ENCODE measurements at places on chromosomes 3 and 15.
A peak's percentile ranks its signal among the peaks of the same experiment; 100 is the strongest.

DNA sequence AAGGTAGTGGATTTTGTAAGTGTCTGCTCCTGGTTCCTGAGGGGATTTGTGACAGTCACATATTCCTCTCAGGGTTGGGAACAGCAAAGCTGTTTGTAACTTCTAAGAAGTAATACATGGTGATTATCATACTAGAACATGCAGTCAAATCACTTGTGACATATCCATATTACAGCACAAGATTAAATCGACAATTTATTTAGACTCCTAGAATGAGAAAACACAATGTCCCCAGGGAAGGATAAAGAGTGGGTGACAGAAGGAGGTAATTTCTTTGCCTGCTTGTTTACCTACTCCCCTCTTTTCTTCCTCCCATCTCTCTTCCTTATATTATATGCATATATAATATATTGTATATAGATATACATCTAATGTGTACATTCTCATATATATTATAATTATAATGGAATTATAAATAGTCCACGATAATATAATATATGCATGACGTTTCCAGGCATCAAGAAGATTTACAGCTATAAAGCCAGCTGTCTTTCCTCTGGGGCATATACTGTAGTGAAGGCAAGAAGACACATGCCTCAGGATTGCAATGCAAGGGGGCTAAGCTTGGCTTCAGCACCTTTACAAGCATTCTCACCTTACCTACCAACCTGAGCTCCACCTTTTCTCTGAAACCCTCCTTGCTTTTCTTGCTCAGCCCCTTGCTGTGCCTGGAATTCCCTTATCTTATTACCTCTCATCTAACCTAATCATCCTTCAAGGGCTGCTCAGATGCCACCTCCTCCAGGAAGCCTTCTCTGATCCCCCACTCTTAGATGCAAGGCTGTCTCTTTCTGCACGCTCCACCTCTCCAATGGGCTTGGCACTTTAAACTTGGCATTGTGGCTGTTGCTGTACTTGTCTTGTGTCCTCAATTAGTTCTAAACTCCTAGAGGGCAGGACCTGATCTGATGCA lies 73.1 kb upstream of the PIAS1 start:
- no peak for DNase-seq

DNA sequence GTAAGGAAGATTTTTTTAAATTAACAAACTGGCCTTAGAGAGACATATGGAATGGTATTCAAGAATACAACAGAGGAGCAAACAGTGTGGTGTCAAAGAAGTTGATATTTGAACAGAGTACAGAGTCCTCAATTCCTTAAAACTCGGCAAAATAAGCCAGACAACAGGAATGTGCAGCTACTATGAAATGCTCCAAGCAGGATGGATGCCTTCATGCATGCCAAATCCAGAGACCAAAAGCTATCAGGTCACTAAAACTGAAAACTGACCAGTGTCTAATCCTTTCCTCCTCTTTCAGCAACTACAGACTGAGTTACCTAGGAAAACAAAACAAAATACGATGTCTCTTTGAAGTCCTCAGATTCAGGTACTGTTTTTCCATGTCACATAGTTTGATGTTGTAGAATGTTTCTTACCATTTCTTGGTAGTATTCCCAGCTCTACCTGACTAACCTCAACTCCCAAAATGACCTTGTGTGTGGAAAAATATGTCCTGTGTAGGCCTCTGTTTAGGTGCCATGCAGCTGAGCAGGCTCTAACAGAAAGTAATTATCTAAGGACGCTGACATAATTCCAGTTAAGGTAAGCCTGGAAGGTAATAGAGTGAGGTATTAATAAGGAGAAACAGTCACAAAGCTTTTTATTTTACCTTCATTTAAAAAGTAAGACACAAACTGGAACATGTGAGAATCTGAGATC lies 46.9 kb downstream of the TBL1XR1 start:
- DNase-seq: no peak

GRCh38 chr15:50250760-50251394 lies 14.6 kb downstream of the HDC start:
- DNase-seq: no peak

GRCh38 chr3:16382845-16383244 lies 117.8 kb downstream of the OXNAD1 start:
- no peak for DNase-seq

DNA sequence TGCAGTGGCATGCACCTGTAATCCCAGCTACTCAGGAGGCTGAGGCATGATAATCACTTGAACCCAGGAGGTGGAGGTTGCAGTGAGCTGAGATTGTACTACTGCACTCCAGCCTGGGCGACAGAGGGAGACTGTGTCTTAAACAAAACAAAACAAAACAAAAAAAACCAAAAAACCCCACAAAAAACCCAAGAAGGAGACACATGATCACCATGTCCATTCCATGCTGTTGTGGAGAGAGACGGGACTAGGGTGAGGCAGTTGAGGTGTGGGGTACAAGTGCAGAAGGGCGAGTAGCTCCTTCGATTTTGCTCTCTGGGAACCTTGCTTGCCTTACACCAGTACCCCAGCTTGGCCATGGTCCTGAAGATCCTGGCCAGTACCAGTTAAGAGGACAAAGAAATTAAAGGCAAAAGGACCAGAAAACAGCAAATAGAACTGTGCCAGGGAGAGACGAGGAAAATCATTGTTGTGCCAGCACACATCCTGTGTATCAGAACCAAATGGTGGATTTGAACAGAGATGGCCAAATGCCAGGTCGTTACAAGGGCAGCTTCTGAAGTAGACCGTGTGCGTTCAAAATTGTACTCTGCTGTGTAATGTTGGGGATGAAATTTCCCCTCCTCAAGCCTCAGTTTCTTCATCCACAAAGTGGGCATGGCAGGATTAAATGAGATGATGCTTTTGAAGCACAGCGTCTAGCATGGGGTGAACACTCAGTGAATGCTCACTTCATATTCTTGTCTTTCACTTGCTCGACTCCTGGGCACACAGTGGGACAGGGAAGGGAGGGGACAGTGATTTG lies 42.9 kb upstream of the CTSH start:
- no peak for DNase-seq

- no peak for DNase-seq
Measured at GRCh38 chr3:15977598-15978232, 179.9 kb upstream of the ANKRD28 start.

- peak; percentile 13 for DNase-seq
Measured at GRCh38 chr3:149224736-149225594, 3.3 kb upstream of the CP start.

- DNase-seq: no peak
Measured at GRCh38 chr3:171480526-171480925, 20.3 kb upstream of the TNIK start.

- DNase-seq: no peak
Measured at GRCh38 chr15:68232449-68232848, 2.9 kb upstream of the CLN6 start.

DNA sequence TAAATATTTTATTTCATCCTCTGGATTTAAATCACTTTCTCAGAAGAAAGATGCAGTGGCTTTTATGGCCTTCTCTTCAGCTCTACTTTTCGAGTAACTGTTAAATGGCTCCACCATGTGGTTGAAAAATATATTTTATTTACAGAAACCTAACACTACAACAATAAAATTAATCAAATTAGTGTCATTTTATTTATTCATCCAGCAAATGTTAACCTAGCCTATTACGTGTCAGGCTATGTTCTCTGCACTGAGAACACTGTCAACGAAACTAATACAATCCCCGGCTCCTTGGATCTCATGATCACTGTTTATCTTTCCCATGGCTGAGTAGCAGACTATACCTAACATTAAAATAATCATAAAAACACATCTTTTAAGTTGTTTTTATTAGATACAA lies 148.0 kb upstream of the OSTN start:
- DNase-seq: peak; percentile 38

DNA sequence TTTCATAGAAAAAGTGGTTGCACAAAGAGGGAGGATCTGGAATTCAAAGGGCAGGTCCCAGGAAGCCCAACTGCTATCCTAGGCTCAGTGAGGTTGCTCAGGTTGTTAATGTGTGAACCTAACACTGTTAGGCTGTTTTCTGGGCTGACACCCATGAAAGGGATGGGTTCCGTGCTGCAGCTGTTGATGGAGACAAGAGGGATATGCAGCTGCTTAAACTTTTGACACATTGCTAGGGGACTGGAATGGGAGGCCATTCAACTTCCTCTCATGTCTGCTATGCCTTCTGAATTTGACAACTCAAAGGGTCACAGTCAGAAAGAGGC lies 198.0 kb upstream of the NR2E3 start:
- DNase-seq: no peak

GRCh38 chr3:141413801-141414689 lies 45.7 kb downstream of the ZBTB38 start:
- no peak for DNase-seq

- no peak for DNase-seq
Measured at GRCh38 chr3:67018105-67018788, 20.1 kb downstream of the KBTBD8 start.

- DNase-seq: no peak
Measured at GRCh38 chr3:62265528-62265927, 107.8 kb downstream of the FEZF2 start.

DNA sequence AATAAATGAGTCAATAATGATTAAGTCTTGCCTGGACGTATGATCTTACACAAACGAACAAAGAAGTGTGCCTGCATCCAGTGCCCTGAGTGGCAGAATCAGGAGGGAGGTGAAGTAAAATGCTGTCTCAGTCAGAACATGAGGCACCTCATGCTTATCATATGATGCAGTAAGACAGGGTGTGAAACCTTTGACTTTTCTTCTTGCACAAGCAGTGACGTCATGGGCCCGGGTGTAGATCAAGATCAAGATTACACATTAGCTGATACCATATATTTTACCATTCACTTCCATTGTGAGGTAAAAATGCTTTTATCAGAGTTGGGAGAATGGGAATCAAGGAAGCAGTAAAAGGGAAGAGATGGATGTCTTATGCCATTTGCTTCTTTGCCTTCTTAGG lies 291.6 kb upstream of the PLSCR5 start:
- no peak for DNase-seq

DNA sequence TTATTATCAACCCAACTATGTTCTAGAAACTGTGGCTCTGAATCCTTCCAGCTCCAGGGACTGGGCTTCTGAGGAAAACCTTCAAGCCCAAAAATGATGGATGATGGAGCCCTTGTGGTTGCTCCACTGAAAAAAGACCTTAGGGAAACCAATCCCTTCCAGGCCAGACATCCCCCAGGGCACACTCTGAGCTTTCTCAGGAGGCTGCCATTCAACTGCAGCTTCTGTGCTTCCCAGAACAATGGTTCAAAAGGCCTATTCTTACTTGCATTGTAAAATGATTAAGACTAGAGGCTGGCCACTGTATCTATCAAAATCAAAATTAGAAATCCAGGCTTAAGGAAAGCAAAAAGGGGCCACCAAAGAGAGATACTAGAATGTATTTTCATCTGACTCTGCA lies 27.3 kb downstream of the EID1 start:
- no peak for DNase-seq

DNA sequence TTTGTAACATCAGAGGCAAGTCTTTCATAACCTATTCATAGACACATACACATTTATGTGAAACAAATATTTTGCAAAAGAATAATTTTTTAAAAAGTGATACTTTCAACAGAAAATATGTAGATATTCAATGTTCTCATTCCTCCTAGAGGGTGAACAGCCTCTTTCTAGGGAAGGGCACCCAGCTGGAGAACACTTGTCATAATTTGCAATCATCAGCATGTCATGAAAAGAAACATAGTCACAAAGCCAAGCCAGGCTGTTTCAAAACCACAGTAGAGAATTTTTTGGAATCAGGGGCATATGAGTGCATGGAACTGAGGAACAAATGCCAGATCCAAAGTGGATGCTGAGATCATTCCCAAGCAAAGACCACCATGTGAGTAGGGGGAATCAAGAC lies 406.9 kb upstream of the ADAMTS9 start:
- DNase-seq: no peak

DNA sequence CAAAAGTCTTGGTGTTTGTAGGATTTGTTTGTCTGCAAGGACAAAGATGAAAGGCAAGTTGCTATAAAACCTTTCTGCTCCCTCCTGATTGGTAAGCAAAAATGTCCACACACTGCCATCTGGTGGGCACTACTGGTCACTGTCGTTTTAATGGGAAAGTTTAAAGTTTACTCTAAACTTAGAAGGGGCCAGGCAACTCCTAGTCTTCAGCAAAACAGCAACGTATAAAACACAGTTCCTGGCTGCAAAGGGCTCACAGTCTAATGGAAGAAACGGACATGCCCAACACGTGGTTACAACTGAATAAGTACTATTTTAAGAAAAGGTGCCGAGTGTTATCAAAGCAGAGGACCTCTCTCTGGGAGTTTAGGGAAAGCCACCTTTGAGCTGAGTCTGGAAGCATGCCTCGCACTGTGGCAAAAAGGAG lies 23.7 kb upstream of the TPRG1 start:
- peak; percentile 69 for DNase-seq

GRCh38 chr3:37923569-37924040 lies 61.9 kb downstream of the CTDSPL start:
- no peak for DNase-seq

DNA sequence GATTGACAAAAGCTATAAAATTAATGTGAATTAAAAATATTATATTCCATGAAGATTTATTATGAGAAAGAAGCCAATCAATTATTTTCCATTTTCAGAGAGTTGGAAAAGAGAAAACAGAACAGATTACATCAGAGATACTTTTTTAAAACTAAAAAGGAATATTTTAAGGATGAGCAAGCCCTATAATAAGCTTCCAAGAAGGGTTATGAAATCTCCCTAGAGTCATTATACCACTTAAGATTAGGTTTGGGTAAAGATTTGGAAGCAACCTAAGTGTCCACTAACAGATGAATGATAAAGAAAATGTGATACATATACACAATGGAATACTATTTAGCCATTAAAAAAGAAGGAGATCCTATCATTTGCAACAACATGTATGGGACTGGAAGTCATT lies 51.6 kb upstream of the FSIP1 start:
- DNase-seq: no peak

DNA sequence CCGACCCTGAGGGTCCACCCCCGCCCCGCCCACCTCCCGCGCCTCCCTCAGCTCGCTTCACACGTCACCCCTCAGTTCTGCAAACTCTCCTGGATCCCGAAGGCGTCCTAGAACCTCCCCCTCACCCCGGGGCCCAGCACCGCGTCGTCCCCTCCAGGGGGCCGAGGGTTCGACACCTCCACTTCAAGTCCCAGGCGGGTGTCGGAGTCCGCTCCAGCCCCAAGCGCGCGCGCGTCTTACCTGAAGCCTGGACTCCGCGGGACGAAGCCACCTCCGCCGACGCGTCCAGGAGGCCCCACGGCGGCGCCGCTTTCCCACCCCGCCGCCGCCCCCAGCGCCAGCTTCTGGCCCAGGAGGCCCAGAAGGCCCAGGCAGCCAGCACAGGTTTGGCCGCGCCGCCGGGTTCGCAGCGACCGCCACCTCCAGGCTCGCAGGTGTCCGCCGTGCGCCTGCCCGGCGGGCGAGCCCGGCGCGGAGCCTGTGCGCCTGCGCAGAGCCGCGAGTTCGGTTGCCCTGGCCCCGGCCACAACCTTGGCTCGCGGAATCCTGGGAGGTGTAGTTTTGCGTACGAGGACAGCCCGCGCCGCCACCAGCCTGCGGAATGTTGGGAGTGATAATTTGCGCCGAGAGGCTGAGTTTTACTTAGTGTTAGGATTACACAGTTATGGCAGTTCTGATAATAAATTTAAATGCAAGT lies at the start of gene POMGNT2:
TSS of gene POMGNT2 (minus strand) at position 484 of the 697 bp plus-strand sequence. CDS start 24,648 bp downstream, outside the sequence.
- DNase-seq: peak; percentile 84
